ENCODE measurements at places on chromosomes 11 and 22.

- DNase-seq, result no peak
Measured at GRCh38 chr22:36100134-36100824, 60.3 kb downstream of the APOL3 start.

DNA sequence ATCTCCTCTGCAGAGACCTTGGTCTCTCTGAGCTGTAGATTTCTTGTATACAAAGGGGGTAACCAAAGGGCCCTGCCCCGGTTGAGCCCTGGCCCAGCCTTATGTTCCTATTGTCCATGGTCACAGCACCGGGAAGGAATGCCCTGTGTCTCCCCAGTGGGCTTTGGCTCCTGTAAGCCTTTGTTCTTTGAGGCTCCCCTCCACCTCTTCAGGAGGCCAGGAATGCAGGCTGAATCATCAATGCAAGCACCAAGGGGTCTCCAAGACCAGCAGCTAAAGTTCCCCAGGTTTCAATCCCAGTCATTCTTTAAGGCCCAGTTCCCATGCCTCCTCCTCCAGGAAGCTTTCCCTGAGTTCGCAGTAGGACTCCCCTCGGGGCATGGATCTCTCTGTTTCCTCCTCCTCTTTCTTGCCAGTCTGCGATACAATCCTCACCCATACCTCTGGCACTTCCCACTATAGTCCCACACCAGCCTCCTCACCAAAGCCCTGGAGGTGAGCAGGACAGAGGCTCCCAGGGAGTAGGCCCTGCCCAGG, 29.2 kb upstream of the KLHL35 start:
- no peak for DNase-seq

- DNase-seq, result peak; percentile 45
Measured at GRCh38 chr11:9506489-9507276, 45.9 kb downstream of the ZNF143 start.

DNA sequence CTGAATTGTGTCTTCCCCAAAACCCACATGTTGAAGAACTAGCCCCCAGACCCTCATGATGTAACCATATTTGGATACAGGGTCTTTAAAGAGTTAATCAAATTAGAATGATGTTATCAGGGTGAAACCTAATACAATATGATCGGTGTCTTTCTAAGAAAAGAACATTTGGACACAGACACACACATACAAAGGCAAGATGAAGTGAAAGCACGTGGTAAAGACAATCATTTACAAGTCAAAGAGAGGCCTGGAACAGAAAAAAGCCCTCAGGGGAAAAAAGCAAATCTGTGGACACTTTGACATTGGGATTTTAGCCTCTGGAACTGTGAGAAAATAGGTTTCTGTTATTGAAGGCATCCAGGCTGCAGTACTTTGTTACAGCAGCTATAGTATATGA, 733.4 kb downstream of the JRKL start:
- DNase-seq, result no peak

- DNase-seq, result no peak
Measured at GRCh38 chr11:6646071-6646470, 9.5 kb downstream of the DCHS1 start.

GRCh38 chr11:71558996-71559395, 6.4 kb upstream of the KRTAP5-10 start:
- DNase-seq, result no peak

GRCh38 chr11:123451183-123451781, 21.2 kb downstream of the GRAMD1B start:
- no peak for DNase-seq

GRCh38 chr11:17845431-17845881, 110.9 kb downstream of the KCNC1 start:
- no peak for DNase-seq

All from stimulated activated CD4-positive, alpha-beta T cell treated with anti-CD3 and anti-CD28 coated beads, Interleukin-15, amount 100 ng/mL, for 1 hour (primary cell).